Activated naive CD8-positive, alpha-beta T cell treated with anti-CD3 and anti-CD28 coated beads, Interleukin-2, amount 50 U/mL, for 16 hours (primary cell): ENCODE measurements at places on chromosomes 6 and 20.

- no peak for DNase-seq
Measured at GRCh38 chr20:32539817-32540675, 45.1 kb downstream of the NOL4L start.

DNA sequence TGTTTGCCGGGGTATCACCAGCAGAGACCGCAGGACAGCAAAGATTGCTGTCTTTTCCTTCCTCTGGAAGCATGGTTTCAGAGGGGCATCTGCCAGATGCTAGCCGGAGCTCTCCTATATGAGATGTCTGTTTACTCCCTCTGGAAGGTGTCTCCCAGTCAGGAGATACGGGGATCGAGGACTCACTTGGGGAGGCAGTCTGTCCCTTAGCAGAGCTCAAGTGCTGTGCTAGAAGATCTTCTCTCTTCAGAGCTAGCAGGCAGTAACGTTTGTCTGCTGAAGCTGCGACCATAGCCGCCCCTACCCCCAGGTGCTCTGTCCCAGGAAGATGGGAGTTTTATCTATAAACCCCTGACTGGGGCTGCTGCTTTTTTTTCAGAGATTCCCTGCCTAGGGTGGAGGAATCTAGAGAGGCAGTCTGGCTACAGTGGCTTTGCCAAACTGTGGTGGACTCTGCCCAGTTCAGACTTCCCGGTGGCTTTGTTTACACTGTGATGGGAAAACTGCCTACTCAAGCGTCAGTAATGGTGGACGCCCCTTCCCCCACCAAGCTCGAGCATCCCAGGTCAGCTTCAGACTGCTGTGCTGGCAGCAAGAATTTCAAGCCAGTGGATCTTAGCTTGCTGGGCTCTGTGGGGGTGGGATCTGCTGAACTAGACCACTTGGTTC is 133.0 kb upstream of the FLRT3 start:
- DNase-seq, result no peak

GRCh38 chr6:48883116-48883515 is 579.9 kb downstream of the MMUT start:
- no peak for DNase-seq

DNA sequence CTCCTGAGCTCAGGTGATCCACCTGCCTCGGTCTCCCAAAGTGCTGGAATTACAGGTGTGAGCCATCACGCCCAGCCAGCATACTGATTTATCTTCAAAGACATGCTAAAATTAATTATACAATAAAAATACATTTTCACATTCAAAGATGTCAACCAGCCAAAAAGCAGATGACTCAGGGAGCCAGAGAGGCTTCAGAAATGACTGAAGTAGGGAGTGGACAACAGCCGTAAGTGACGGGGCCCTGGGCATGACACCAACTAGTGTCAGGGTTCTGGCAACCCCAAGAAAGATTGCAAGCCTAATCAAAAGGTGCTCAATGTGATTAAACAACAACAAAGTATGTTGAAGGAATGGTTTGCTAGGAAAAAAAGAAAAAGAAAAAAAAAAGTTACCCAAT is 28.4 kb downstream of the GPLD1 start:
- no peak for DNase-seq

GRCh38 chr6:156379392-156380289 is 397.5 kb upstream of the ARID1B start:
- no peak for DNase-seq

DNA sequence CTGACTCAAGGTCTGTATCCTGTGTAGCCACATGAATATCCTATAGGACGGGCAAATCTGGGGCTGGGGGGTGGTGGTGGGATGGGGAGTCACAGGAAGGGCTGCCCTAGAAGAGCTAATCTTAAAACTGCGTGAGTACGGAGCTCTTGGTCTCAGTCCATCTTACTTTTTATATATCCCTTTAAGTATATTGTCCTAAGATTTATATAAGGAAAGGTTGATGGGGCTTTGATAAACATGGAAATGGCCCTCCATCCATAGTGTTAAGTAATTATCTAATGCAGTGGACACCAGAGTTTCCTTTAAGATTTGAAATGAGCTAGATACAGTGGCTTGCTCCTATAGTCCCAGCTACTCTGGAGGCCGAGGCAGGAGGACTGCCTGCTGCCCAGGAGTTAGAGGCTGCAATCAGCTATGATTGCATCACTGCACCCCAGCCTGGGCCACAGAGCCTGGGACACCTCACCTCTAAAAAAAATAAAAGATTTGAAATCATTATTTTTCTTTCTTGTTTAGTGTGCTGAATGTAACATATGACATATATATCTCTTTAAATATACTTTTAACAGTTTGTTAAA is 24.2 kb upstream of the DYNLRB1 start:
- DNase-seq, result no peak

- no peak for DNase-seq
Measured at GRCh38 chr6:149694921-149695320, 23.0 kb downstream of the LATS1 start.

DNA sequence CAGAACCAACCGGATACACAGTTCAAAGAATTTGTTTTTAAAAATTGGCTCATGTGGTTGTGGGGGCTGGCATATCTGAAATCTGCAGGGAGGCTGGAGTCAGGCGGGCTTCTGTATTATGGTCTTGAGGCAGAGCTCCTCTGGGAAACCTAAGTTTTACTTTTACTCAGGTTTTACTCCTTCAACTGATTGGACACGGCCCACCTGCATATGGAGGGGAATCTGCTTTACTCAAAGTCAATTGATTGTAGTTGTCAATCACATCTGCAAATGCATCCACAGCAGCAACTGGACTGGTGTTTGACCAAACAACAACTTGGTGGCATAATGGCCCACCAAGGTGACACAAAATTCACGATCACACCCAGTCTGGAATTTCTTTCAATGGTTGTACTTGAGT is 103.4 kb downstream of the ERMARD start:
- no peak for DNase-seq

- DNase-seq, result no peak
Measured at GRCh38 chr20:62914970-62915457, 11.3 kb downstream of the DIDO1 start.

- DNase-seq, result no peak
Measured at GRCh38 chr6:2743280-2744208, 7.2 kb downstream of the MYLK4 start.

DNA sequence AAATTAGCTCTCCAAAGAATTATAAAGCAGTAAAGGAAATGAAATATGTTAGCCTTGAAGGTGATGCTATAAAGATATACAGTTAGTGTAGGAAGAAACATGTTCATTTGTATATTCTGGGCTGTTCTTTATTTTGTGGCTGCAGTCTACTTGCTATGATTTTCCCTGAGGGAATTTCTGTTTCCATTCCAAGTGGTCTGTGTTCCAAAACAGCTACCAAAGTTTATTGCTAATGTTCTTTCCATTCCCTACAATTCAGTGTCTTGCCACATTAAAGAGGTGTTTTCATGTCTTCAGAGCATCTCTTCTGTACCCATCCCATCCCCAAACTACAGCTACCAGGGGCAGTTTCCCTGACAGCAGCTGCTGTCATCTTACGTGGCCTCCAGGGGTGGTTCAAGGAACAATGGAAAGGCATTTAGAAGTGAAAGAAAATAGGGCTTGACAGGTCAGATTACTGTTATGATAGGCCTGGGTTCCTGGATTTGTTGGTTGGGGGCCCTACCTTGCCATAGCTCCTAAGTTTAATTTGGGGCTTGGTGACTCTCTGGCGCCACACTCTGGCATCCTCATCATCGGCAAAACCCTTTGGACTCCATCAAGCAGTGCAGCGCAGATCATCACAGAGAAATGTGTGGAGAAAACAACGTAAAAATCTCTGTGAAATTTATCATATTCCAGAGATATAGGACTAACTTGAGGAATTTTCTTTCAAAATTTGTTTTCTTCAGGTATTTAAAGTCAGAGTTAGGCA is 33.8 kb upstream of the AIG1 start:
- peak; percentile 11 for DNase-seq

GRCh38 chr6:14272737-14273085 is 155.1 kb downstream of the CD83 start:
- DNase-seq, result no peak

DNA sequence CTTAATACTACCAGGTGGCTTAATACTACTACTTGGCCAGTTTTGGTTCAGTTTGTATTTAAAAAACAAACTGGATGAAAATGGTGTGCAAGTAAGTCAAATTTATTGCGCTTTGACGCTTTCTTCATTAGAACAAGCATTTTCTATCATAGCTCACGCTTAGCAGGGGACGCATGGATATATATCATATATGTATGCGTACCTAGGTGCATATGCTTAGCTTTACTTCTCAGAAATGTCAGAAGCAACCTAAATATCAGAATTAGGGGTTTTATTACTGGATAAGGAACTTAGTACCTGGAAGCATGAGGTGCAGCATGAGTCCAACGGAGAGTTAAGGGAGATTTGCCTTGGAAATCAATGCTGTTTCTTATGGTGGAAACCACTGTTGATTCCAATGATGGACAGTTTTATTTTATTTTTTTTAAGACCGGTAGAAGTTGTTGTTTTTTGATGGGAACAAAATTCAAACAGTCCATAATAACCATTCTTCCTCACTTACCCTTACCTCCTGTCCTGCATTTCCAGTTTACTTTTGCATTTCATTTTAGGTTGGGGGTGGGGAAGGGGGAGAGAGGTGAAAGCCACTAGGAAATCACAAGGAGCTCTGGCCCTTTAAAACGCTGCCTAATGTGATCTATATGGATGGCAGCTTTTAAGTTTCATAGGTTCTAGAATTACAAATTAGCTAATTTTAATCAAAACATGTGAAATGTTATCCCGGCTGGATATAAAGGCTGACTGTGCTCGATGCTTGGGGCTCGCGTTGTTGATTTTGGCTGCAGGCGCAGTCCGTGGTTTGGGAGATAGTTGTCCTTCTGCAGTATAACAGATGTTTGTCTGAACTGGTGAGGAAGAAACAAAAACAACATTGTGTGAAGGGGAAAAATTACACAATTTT is 2.1 kb downstream of the SOBP start:
- no peak for DNase-seq

DNA sequence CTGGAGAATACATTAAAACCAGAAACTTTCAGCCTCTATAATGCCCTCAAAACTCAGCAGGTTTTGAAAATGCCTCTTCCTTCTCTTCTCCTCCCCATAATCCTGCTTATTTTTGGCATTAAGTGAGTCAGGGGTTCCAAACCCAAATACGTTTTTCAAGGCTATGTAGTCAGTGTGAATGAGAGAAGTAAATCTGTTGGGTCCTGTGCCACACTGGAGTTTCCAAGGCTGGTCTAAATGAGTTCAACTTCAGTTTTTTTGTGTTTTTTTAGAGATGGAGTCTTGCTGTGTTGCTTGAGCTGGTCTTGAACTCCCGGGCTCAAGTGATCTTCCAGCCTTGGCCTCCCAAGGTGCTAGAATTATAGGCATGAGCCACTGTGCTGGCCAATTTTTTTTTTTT is 20.9 kb downstream of the PTPRA start:
- DNase-seq, result no peak

- DNase-seq, result no peak
Measured at GRCh38 chr20:58553841-58554240, 38.6 kb upstream of the APCDD1L start.

DNA sequence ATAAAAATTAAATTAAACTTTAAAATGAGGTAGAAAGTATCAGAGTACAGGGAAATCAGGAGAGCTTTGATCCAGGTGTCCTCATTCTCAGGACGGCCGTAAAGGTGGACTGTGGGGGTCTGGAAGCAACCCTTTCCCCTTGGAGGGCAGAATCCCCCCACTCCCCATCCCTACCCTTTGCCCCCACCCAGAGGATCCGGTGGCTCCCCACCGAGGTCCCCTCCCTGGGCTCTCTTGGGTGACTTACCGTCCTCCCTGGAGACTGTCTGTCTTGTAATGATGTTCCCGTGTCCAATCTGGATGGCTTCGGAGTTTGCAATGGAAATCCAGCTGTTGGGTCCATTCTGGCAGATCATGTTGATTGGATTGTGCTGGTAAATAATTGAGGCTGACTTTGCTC is 7.3 kb downstream of the ZBP1 start:
- no peak for DNase-seq

- no peak for DNase-seq
Measured at GRCh38 chr6:105986998-105987397, 99.1 kb upstream of the PRDM1 start.

GRCh38 chr20:6588296-6588695 is 179.2 kb upstream of the BMP2 start:
- no peak for DNase-seq

DNA sequence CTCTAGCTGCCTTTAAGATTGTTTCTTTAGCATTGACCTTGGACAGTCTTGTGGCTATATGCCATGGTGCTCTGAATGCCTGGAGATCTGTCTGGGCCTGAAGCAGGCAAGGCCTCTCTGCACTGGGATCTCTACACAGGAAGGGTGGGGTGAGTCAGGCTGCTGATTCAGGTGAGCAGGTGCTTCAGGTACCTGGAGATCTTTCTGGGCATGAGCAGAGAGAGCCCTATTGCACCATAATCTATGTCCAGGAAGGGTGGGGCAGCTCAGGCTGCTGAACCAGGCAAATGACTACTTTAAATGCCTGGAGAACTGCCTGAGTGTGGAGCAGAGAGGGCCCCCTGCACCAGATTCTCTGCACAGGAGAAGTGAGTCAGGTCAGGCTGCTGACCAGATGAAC is 94.5 kb downstream of the TPBG start:
- no peak for DNase-seq

GRCh38 chr6:154358019-154358545 is 1.5 kb upstream of the IPCEF1 start:
- DNase-seq, result no peak

DNA sequence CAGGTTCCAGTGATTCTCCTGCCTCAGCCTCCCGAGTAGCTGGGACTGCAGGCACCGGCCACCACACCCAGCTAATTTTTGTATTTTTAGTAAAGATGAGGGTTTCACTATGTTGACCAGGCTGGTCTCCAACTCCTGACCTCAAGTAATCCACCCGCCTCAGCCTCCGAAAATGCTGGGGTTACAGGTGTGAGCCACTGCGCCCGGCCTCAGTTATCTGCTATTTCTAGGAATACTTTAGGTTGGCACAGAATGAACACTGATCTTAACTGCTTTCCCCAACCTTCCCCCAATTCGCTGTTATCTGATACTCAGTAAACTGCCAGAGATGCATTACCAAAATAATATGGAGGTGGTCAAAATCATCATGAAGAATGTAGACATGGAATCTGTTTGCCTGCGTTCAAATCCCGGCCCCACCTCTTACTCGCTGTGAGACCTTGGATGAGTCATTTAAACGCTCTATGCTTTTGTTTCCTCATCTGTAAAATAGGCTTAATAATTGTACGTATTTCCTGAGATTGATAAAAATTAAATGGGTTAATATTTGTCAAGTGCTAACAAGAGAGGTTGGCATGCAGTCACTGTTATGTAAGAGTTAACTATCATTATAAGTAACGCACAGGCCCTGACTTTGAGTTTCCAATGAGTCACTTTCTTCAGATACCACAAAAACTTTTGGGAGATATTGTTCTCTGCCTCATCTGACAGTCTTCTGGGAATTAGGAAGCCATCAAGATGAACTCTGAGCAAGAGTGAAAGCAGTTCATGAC is 44.5 kb upstream of the NCOA3 start:
- no peak for DNase-seq

DNA sequence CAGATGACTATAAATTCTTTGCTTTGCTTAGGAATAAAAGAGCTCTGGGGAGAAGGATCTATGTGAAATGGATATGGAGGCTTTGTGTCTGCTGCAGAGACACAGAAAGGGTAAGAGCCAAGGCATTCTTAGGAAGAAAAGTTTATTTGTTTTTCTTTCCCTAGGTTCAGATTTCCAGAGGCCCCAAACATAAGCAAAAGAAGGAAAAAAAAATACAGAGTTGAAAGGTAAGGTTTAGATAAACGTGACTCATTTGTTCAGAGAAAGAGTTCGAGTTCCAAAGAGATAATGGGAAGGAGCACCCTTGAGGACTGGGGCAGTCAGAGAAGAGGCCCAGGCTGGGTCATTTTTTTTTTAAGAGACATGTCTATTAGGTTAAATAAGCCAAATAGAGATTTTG is 27.4 kb upstream of the BMP5 start:
- DNase-seq, result no peak

GRCh38 chr6:118186672-118187567 is 279.9 kb downstream of the SLC35F1 start:
- DNase-seq, result no peak
